ENCODE measurements at places on chromosomes 2 and 18.

DNA sequence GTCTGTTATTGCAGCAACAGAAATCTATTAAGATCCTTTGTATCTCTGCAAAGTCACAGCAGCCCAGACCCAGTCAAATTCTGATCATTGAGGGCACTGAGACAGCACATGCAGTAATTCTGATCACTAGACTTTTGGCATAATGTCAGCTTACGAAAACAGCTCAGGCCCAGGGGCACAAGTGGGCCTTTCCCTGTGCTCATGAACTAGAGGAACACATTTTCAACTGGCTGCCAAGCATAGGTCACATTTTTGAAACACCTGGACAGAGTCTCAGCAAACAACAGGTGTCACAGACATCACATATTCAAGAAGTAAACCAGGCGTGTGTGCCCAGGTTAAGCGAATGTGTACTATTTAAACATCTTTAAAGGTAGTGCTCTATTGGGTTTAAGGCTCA, 13.7 kb downstream of the DOCK10 start:
- no peak for DNase-seq

DNA sequence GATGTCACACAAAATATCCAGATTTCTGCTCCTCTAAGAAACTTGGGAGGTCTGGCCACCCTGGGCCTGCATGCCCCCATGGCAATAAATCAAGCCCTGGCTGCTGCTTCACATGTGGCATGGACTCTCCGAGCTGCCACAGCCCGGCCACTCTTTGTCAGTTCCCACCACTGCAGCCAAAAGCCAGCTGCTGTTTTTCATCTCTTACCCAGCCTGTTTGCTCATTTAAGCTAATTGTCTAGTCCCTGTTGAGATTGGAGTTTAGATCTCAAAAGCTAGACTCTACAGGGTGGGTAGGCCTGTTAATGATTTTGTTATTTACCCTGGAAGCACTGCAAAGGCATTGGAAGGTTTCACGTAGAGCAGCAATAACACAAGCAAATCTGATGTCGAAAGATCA, 20.9 kb upstream of the ANXA4 start:
- DNase-seq: no peak

GRCh38 chr2:100437751-100438150, 20.3 kb upstream of the CHST10 start:
- DNase-seq: no peak

DNA sequence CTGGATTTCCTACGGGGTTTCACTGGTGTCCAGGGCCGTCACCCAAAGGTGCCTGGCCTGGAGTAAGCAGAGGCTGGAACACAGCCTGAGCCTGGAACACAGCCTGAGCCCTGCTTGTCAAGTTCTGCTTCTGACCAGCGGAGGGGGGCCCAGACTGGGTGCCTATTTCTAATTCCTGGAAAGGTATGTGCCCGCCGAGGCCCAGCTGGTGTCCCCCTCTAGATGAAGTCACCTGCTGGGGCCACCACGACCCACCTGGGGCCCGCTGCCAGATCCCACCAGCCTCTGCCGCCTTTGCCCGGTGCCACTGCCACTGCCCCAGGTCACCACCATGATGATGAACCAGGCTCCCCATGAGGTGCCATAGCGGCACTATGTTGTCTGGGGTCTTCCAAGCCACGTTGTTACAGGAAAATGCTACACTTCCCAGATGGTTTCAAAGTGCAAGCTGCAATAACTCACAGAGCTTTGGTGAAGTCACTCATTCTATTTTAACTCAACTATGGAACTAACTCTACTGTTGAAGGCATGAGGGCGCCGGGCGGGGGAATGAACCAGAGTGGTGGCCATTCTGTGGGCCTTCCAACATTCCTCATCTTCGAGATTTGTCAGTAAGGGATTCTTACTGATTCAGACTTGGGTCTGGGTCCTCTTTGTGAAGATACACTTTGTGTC, 40.9 kb upstream of the LAPTM4A start:
- no peak for DNase-seq

GRCh38 chr18:60549338-60549960, 176.9 kb upstream of the MC4R start:
- DNase-seq: no peak

- no peak for DNase-seq
Observed at GRCh38 chr2:84257831-84258230, 201.2 kb downstream of the SUCLG1 start.

- no peak for DNase-seq
Observed at GRCh38 chr2:85393836-85394235, 16.3 kb downstream of the CAPG start.

GRCh38 chr2:72570413-72570812, 255.4 kb downstream of the EXOC6B start:
- DNase-seq: no peak

DNA sequence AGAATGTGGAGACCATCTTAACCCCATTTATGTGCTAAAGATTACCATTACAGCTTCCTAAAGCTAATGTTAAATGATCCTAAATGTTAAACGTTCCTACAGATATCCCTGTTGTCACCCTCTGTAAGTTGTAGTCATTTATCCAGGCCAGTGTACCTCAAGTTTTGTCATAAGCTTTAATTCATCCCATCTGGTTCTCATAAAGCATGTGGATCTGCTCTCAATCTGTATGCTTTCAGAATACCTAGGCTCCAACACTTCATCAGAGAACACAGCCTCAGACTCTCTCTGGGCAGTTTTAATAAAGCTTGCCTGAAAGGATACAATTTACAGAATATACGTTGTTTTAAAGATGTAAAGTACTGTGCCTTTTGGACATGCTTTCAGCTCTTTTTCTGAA, 4.2 kb upstream of the CCDC178 start:
- DNase-seq: no peak

GRCh38 chr2:189109921-189110397, 69.6 kb downstream of the COL5A2 start:
- no peak for DNase-seq

DNA sequence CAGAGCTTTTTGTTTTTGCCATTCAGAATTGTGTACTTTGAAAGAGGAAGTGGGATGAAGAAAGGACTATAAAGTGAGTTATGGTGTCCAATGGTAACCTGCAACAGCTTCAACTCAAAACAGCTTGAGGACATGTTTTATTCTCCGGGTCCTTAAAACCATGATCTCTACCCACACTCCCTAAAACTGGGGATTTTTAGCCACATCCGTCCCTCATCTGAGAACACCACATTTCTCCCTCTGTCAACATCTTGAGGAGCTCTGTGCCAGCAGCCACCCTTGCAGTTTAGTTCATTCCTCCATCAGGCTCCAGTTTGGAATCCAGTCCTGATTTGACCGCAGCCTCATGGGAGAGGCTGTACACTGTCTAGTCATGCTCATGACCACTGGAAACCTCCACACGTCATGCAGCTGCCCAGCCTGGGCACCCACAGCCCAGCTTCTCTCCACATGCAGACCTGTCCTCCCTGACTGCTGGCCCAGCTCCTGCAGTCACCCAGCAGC, 62.6 kb downstream of the C18orf63 start:
- DNase-seq: no peak

- DNase-seq: no peak
Observed at GRCh38 chr2:172993139-172993538, 82.5 kb upstream of the MAP3K20 start.

GRCh38 chr2:159585622-159586021, 30.7 kb downstream of the BAZ2B start:
- DNase-seq: no peak

GRCh38 chr2:27638709-27639108, 9.9 kb downstream of the GPN1 start:
- DNase-seq: no peak

DNA sequence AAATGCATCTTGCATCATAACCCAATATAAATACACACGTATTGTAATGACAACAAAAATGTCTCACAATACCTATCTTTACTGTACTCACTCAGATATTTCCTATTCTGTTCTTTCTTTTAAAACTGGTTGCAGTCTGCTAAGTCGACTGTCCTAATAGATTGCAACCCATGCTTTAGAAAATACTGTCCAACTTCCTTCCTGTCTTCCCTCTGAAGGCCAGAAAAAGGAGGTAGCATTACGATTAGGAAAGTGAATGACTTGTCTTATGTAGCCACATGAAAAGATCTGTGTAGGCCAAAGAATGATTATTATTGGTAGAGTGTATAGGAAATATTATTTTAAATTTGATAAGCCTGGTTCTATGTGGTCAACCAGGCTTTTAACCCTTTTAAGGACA, 134.1 kb downstream of the FAM210A start:
- no peak for DNase-seq

GRCh38 chr2:185347445-185347844, 391.2 kb upstream of the FSIP2 start:
- no peak for DNase-seq

- DNase-seq: no peak
Observed at GRCh38 chr2:53530126-53530525, 237.5 kb upstream of the CHAC2 start.

DNA sequence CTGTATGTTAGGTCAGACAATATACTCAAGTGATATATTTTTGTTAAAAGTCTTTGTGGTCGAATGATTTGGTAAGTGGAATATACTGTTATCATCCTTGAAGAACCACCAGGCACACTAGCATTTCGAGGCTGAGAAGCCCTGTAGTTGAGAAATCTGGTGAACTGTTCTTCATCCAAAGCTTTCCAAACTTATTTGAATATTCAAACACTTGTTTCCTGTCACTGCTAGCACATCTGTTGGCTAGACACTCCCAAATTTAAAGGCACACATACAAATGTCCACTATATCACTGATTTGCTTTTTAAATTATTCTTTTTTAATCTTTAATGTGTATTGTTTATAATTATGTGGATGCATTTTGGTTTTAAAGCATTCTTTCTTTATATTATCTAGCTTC, 241.9 kb upstream of the CNTNAP5 start:
- DNase-seq: no peak

- DNase-seq: no peak
Observed at GRCh38 chr18:60404486-60405085, 32.0 kb upstream of the MC4R start.

GRCh38 chr2:98556344-98557033, 51.8 kb downstream of the COA5 start:
- no peak for DNase-seq

DNA sequence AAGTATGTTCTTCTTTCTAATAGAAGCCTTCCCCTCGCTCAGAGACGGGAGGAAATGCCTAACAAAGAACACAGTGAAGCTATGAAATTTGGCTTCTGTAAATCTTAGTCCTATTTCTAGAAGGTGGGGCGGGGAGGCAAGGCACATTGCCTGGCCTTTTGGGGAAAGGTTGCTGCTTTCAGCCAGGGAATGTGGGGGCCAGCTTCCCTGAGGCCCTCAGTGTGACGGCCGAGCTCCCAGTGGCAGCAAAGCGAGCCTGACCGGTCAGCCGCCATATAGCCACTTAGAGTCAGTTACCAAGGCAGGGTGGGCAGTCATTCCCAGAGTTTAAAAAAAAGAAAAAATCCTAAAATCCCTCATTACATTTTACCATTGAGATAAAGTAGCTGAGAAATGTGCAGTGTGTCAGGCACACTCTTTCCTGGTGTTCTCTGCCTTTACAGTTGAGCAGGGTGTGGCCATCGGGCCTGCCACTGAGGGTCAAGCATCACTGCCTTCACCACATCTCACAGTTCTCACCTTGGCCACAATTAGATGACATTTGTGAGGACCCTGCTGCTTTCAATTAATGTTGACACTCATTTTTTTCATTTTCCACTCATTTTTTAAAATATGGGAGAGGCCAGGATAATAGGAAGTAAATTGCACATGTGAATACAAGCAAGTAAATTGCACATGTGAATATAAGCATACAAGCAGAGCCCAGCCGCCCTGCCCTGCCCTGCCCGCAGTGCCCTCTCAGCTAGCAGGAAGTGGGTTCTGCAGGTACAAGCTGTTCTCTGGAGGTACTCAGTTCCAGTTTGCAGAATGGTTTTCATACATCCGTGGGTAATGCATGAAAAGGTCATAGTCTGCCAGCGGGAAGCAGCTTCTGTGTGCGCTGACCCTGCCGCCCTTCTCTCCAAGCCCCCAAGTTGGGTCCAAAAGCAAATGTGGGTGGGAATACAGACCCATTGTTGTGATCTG, 76.9 kb downstream of the WDSUB1 start:
- DNase-seq: no peak

GRCh38 chr2:199457147-199458008, at the start of gene SATB2:
Gene SATB2 (minus strand): TSS chr2:199457939. CDS start chr2:199456037, 1,902 bp downstream.
- DNase-seq: no peak

GRCh38 chr18:43276491-43276890, 799 bp downstream of the SYT4 start:
- DNase-seq: no peak

DNA sequence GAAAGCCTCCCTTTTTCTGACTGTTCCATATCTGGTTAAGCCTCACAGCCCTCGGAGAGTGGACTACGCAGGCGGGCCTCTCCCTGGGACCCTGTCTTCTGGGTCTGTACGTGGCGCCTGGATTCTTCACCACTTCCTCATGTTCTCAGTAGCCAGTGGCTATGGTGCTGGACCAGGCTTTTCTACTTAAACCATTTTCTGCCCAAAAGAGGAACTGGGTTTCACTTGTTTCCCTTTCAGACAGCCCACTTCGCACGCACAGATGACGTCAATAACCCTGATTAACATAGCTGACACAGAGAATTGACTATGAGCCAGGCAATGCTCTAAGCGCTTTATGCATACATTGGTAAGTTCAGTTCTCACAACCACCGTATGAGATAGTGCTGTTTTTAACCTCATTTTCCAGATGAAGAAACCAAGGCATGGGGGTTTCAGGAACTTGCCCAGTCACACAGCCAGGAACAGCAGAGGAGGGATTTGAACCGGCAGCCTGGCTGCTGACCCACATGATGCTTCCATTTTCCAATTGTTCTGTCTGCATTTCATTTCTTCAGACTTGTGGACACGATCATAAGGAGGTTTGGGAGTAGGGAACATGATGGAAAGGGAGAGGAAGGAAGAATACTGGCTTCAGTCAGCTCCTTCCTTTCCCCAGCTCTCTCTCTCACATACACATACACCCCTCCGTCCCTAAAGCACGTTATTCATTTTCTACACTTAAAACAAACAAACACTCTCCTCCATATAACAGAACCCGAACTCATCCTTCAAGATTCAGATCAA, 41.7 kb downstream of the MYOM1 start:
- no peak for DNase-seq

- DNase-seq: no peak
Observed at GRCh38 chr2:216632346-216632951, 771 bp upstream of the IGFBP2 start.

GRCh38 chr2:50596515-50596914, 435.4 kb downstream of the NRXN1 start:
- no peak for DNase-seq

DNA sequence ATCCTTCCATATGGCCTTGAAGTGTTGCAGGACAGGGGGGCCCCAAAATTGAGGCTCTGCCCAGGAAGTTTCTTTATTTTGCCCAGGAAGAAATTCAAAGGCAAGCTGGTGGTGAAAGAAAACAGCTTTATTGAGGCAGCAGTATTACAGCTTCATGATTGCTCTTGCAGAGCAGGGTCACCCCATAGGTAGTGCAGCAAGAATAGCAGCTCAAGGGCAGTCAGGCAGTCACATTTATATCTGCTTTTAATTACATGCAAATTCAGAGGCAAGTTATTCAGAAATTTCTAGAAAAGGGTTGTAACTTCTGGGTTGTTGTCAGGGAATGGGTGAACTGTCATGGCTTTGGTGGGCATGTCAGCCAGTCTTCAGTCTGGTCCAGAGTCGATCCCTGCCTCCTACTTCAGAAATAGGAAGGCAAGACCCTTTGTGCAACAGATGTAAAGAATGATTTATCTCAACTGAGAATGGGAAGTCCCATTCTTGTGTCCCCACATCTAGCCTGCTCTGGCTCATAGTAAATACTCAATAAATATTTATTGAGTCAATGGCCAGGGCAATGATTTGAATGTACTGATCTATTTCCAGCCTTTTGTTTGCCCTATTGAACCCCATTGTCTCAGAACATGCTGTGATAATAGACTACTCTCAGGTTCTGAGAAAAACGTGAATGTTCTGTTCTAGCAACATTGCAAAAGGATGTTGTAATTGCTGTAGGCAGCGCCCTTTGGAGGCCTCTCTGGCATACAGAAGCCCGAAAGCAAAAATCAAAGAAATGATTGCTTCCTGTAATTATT, 129.8 kb downstream of the MYO3B start:
- no peak for DNase-seq

Data from stimulated activated CD4-positive, alpha-beta T cell treated with anti-CD3 and anti-CD28 coated beads, Interleukin-15, amount 100 ng/mL, for 48 hours (primary cell).